RPMI7951 (cell line): ENCODE measurements at places on chromosomes 16 and 17. TPM values are rescaled to one million over a fixed set of nuclear protein-coding genes. Genes with fewer than 3 reads are reported as not detected.
A peak's percentile ranks its signal among the peaks of the same experiment; 100 is the strongest.

Gene CCDC137
- total RNA-seq = 7.7 and 14.1 TPM in 2 replicates

Gene ZMYND15
- not detected in 2 replicates for total RNA-seq

Gene TMEM88
- total RNA-seq = not detected in 2 replicates

GRCh38 chr17:50769884-50770283 is 2.6 kb upstream of the ANKRD40CL start:
- no peak for DNase-seq

DNA sequence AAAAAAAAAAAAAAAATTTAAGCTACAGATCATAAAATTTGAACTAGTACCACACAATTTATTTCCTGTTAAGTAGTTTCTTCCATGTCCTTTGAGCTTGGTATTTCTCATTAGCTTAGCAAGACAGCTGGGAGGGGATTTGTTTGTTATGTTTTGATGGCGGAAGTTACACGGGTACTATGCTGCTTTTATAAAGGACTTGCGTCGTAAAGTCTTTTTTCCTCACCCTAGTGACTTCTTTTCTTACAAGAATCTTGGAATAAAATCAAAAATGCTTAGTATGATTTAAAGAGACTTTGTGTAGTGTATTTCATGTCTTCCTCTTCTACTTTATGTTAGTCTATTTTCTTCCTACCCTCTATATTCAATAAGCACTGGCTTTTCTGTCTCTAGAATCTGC is 89.1 kb downstream of the NLK start:
- no peak for DNase-seq

Gene DPEP2
- not detected in 2 replicates for total RNA-seq

GRCh38 chr16:86227801-86228200 is 282.5 kb upstream of the FOXF1 start:
- peak; percentile 70 for DNase-seq

GRCh38 chr16:22328081-22328725 is 31.0 kb downstream of the POLR3E start:
- DNase-seq = no peak
